CD4-positive, alpha-beta memory T cell (primary cell): ENCODE measurements at places on chromosomes 2 and 18.

DNA sequence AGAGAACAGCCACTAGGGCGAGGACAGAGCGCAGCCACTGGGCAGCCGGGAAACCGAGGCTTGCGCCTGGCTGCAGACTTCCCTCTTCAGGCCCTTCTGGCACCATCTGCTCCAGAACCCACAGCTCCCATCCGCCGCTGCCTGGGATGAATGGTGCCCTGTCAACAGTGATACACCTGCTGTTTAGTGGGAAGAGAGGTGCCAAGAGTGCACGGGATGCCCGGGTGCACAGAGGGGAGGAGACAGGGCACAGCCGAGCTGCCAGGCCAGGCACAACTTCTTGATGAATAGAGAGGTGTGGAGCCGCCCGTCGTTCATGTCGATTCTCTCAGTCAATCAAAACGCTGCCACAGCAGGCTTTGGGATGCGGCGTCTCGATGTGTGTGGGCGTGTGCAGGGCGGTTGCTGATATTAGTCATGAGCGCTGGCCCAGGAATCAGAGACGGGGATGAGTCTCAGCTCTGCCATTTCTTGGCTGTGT lies 39.5 kb downstream of the RRM2 start:
- no peak overlapping the region for H3K4me3 ChIP-seq
- no peak overlapping the region for H3K27ac ChIP-seq
- H3K27me3 ChIP-seq, result no peaks in the 10 kb centered on the region
- DNase-seq, result no peak
- no peaks in the 10 kb centered on the region for H3K36me3 ChIP-seq

DNA sequence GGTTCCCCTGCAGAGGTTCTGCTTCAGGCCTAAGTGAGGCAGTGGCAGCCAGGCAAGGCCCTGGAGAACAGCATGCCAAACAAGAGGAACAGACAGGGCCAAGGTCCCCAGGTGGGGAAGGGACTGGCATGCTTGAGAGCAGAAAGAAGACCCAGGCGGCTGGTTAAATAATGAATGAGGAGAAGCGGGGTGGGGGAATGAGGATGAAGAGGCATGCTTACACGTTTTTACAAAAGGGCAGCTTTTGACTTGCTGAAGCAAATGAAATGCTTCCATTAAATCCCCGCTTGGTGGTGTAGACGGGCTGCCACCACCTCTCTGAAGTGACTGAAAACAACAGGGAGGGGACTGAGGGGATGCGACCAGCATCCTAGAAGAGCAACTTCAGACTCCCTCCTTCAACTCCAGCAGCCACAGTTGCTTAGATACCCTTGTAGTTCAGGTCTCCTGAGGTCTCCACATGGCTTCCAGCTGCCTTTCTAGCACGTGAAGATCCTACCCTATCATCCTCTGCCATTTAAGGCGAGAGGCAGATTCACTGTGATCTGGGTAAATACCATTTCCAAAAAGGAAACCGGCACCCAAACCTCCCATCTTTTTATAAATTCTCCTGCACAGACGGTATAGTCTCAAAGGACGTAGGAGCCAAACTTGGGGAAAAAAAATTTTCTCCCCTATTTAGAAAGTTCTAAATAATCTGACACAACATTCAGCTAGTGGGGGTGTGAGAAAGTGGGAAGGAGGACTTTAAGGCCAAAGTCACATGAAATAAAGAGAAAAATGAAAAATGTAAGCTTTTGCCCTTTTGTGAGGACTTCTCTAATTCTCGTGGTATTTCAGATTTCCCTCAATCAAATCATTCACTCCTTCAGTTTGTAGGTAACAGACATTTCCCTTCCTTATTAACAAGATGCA lies 65.6 kb downstream of the CACNB4 start:
- H3K4me3 ChIP-seq, result no peak overlapping the region
- no peaks in the 10 kb centered on the region for H3K36me3 ChIP-seq
- no peaks in the 10 kb centered on the region for H3K27me3 ChIP-seq
- H3K4me1 ChIP-seq, result no peaks in the 10 kb centered on the region

- H3K36me3 ChIP-seq, result no peaks in the 10 kb centered on the region
- H3K4me3 ChIP-seq, result no peak overlapping the region
- no peak for DNase-seq
- H3K27me3 ChIP-seq, result no peaks in the 10 kb centered on the region
- no peak overlapping the region for H3K27ac ChIP-seq
Observed at GRCh38 chr2:147223553-147224060, 621.2 kb upstream of the ACVR2A start.

- peak overlapping the region; percentile 89 for H3K27ac ChIP-seq
- no peak for DNase-seq
- H3K4me3 ChIP-seq, result peak overlapping the region; percentile 27
- peaks cover 57% of the 10 kb centered on the region for H3K4me1 ChIP-seq
- no peaks in the 10 kb centered on the region for H3K27me3 ChIP-seq
Observed at GRCh38 chr2:86194751-86195054, 559 bp downstream of the IMMT start.

DNA sequence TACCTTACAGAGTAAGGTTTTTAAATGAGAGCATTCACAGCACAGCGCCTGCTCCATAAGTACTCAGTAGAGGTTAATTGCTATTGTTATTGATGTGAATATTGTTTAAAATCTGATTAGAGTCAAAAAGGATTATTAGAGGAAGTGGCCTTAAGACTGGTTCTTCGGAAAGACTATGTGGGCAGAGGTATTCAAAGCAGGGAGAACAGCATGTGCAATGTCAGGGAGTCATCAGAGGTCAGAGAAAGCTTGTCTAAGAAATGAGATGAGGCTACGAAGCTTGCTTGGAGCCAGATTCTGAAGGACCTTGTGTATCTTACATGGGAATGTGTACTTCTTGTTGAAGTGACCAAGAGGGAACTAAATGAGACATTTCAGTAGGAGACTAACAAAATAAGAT lies 49.8 kb downstream of the PMS1 start:
- no peaks in the 10 kb centered on the region for H3K27me3 ChIP-seq
- no peak overlapping the region for H3K4me3 ChIP-seq
- no peaks in the 10 kb centered on the region for H3K4me1 ChIP-seq
- H3K27ac ChIP-seq, result no peak overlapping the region
- no peaks in the 10 kb centered on the region for H3K36me3 ChIP-seq

DNA sequence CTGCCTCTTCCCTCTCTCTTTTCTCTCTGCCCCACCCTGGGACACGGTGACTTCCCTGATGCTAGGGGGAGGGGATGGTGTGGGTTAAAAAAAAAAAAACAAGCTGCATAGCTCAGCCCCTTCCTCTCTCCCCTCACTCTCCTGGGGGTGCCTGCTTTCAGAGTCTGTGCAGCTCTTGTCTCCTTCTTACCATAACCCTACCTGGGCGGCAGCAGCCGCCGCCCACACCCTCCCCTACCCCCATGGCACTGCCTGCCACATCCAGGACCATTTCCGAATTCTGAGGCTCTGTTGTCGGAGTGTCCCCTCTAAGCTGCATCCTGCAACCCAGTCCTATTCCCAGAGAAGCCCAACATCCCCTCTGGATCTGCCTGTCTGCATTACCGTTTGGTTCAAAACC lies 16.0 kb downstream of the TTC32 start:
- H3K27ac ChIP-seq, result no peak overlapping the region
- no peak for DNase-seq
- no peaks in the 10 kb centered on the region for H3K27me3 ChIP-seq
- H3K4me1 ChIP-seq, result no peaks in the 10 kb centered on the region

DNA sequence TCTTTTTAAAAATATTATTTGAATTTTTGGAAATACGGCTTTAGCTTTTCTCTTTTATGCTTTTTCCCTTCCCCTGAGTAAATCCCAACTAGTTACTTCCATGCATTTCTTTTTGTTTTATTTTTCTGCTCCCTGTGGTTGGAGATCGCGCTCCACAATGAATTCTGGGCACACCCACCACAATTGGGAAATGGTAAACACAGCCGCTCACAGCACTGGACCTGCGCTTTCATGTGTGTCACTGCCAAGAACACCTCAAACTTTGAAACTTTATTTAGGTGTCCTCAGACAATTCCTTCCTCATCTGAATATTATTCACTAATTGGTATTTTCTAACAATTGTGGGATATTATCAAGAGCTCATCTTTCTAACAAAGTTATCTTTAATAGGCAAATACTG lies 82.8 kb upstream of the TMEM18 start:
- no peaks in the 10 kb centered on the region for H3K4me1 ChIP-seq
- H3K4me3 ChIP-seq, result no peak overlapping the region
- no peak for DNase-seq
- no peak overlapping the region for H3K27ac ChIP-seq

DNA sequence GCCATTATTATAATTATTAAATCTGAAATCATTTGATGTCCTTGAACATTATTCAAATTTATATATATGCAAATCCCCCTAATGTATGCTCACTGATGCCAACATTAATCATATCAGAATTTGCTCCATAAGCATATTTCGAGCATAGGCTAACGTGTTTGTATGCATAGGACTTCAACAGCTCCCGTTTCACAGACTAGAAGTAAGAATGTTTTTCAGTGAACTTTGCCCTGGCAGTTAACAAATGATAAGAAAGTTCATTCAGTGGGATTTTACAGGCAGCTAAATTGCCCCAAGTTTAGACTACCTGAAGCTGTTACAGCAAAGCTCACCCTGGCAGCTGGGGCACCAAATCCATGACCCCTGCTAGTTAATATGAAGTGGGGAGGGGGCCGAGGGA lies 272.0 kb downstream of the LNPK start:
- no peak overlapping the region for H3K27ac ChIP-seq
- no peak overlapping the region for H3K4me3 ChIP-seq
- H3K4me1 ChIP-seq, result no peaks in the 10 kb centered on the region
- H3K36me3 ChIP-seq, result no peaks in the 10 kb centered on the region

- no peaks in the 10 kb centered on the region for H3K4me1 ChIP-seq
- H3K4me3 ChIP-seq, result no peak overlapping the region
- no peaks in the 10 kb centered on the region for H3K27me3 ChIP-seq
Observed at GRCh38 chr2:129199501-129199900, 780.0 kb upstream of the RAB6C start.

DNA sequence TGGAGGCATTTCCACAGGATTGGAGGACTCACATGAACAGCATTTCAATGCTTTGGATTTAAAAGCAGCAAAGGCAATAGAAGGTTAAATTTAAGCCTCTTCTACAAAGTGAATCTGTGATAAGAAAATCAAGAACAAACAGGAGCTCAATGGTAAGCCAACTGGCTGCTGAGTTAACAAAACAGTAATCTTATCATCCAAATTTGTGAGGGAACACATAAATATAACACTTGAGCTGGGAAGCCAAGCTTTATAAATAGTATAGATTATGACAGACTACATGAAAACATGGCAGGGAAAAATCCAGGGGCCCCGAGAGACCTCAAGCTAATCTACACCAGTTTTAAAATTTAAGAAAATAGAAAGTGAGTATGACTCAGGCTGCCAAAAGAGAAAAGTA lies 108.5 kb upstream of the PGAP1 start:
- peaks cover 34% of the 10 kb centered on the region for H3K36me3 ChIP-seq
- no peak for DNase-seq
- H3K4me3 ChIP-seq, result no peak overlapping the region
- H3K27ac ChIP-seq, result no peak overlapping the region
- H3K4me1 ChIP-seq, result peaks cover 30% of the 10 kb centered on the region
- H3K27me3 ChIP-seq, result no peaks in the 10 kb centered on the region

GRCh38 chr2:204354442-204354856 lies 190.8 kb upstream of the PARD3B start:
- DNase-seq, result no peak
- no peaks in the 10 kb centered on the region for H3K36me3 ChIP-seq
- no peaks in the 10 kb centered on the region for H3K27me3 ChIP-seq
- no peak overlapping the region for H3K27ac ChIP-seq
- no peaks in the 10 kb centered on the region for H3K4me1 ChIP-seq

GRCh38 chr2:41498781-41499180 lies 549.0 kb upstream of the PKDCC start:
- no peaks in the 10 kb centered on the region for H3K4me1 ChIP-seq
- H3K4me3 ChIP-seq, result no peak overlapping the region
- H3K36me3 ChIP-seq, result no peaks in the 10 kb centered on the region
- no peak for DNase-seq
- no peaks in the 10 kb centered on the region for H3K27me3 ChIP-seq

DNA sequence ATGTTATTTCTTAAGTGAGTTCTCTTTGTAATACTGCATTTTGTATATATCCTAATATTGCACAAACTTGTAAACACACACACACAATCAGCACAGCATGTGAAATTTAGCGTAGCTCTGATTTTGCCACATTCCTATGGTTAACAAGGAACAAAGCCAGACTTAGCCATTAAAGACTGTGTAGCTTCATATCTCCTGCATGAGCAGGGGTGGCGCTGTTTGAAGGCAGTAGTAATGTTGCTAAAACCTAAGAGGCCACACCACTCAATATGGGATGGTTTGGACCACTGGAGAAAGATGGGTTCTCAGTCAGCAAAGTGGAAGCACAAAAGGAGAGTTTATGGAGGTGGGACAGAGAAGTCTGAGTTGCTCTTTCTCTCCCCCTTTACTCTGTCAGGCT lies 61.1 kb upstream of the RND3 start:
- no peak overlapping the region for H3K27ac ChIP-seq
- no peak overlapping the region for H3K4me3 ChIP-seq

DNA sequence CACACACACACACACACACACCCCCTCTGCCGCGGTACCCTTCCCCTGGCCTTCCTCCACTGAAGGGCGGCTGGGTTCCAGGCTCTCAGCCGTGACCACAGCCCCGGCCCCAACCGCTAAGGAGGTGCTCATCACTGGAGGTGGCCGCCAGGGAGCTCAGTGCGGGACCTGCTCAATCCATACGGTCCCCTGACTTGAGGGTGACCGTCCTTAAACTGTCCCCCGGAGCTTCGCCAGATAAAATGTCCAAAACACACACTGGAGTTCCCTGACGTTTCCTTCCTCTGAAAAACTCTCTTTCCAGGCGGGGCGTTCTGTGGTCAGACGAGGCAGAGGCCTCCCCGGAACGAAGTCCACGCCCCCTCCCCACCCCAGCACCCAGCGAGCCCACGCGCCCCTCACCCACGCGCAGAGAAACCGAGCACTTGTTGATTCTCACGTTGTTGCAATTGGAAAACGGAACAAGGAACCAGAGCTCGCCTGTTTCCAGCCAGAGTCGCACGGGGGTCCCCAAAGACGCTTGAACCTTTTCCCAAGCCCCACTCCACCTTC lies 1.4 kb downstream of the MBP start:
- H3K27ac ChIP-seq, result peak overlapping the region; percentile 85
- H3K4me1 ChIP-seq, result peaks cover 67% of the 10 kb centered on the region
- DNase-seq, result peak; percentile 36

DNA sequence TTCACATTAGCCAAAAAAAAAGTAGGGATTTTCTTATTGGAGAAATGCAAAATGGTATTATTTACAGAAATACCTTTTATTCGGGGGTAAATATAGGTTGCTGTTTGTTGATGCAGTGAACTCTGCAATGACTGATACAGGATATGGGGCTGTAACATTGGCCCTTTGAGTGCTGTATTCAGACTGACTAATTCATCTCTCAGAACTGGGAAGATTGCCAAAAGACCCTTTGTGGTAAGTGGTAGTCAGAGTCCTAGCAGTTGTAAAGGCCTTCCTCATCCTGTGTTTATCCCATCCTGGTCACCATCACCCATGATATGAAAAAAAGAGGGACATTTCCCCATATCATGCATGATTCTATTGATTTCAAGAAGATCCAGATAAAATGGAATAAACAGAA lies 14.0 kb upstream of the DCC start:
- no peaks in the 10 kb centered on the region for H3K36me3 ChIP-seq
- H3K27me3 ChIP-seq, result no peaks in the 10 kb centered on the region
- H3K4me1 ChIP-seq, result no peaks in the 10 kb centered on the region
- H3K27ac ChIP-seq, result no peak overlapping the region
- no peak overlapping the region for H3K4me3 ChIP-seq
